ENCODE measurements at places on chromosomes 7 and 10.

- DNase-seq, result no peak
Observed at GRCh38 chr10:117016266-117016665, 11.3 kb upstream of the SHTN1 start.

- no peak for DNase-seq
Observed at GRCh38 chr7:26398756-26399509, 107.3 kb downstream of the SNX10 start.

GRCh38 chr7:4822677-4823076 lies 39.2 kb downstream of the PAPOLB start:
- DNase-seq, result no peak

GRCh38 chr10:248307-248706 lies 113.1 kb downstream of the ZMYND11 start:
- no peak for DNase-seq

DNA sequence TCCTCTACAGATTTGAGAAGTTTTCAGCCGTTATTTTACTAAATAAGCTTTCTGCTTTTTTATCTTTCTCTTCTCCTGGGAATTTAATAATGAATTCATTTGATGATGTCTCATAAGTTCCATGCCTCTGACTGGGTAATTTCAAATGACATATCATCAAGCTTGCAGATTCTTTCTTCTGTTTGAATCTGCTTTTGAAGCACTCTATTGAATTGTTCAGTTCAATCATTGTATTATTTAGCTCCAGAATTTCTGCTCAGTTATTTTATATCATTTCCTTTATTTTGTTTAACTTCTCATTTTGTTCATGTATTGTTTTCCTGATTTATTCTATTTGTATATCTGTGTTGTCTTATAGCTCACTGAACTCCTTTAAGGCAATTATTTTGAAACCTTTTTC lies 196.9 kb upstream of the CNTNAP2 start:
- DNase-seq, result no peak

- DNase-seq, result no peak
Observed at GRCh38 chr7:158947627-158948026, 91.3 kb downstream of the DYNC2I1 start.

- no peak for DNase-seq
Observed at GRCh38 chr7:157889480-157889879, 552.7 kb downstream of the DNAJB6 start.

DNA sequence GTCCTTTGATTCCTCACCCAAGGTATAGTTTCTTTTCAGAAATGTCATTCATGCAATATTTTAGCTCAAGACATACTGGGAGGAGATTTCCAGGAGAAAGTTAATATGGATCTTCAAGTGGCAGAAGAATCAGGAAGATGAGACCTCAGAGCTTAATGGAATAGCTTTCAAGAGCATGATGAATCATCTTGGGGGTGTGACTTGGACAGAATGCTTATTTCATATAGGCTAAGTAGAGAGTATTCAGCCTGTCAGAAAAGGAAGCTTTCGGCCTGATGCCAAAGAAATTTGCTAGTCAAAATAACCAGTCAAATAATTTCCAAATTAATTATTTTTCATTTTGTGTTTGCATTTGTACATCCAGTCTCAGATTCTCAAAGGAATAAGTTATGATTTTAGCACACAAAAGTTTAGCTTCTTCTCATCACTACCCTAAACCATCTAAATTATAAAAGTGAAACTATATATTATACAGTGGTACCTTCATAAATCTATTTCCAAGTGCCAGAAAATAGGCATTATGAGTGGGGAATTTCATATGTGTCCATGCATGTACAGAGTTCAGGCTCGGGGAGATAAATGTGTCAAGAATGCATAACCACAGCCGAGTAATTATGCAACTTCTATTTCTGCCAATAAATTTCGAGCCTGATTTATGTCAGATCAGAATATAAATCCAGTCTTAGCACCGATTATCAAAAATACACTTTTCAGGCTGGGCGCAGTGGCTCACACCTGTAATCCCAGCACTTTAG lies 27.3 kb upstream of the CALD1 start:
- no peak for DNase-seq

DNA sequence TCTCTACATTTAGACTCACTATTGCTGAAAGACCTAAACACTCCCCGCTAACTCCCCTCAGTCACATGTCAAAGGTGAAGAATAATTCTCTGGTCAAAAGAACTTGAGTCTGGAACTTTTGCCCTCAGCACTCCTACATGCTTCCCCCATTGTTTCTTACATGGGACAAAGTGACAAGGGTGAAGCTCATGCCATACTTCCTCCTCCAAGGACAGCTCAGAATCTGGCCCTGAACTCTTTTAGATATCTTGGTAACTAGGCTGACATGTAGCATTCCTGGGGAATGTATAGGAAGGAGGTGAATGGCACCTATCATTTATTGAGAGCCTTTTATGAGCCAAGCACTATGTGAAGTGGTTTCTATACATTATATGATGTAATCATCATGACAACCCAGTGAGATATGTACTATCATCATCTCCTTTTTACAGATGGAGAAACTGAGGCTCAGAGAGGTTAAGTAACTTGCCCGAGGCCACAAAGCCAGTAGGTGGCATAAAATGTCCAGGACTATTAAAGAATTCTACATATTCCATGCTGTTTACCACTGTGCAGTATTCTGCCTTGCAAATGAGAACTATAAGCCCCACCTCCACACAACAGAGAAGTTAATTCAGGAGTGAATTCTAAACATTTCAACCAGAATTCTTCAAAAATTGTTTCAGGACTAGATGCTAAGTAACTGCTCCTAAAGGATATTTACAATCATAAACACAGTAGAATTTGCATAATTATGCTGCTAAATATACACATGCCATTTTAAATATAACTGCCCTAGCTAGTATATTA lies 246.6 kb downstream of the ARHGAP21 start:
- no peak for DNase-seq

DNA sequence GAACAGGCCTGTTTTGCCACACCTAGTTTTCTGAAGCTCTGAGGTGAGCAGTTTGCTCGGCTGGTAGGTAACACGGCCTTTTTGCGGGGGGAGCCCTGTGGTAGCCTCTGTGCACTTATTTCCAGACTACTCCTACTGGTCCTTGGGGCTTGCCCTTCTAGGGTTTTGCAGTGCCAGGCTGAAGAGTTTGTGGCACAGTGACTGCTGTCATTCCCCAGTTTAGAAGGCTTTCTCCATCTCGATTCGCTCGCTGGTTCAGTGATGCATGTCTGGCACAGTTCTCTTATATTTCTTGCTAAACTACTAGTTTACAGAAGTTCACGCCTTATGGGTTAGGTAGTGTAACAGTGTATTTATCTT lies 711 bp downstream of the KIF20B start:
- peak; percentile 17 for DNase-seq

GRCh38 chr10:70864935-70865334 lies 23.4 kb downstream of the PCBD1 start:
- no peak for DNase-seq
